ENCODE measurements at places on chromosomes 11 and 22. TPM values are rescaled to one million over a fixed set of nuclear protein-coding genes. Genes with fewer than 3 reads are reported as not detected.

Gene CHRDL2
- 1.6 TPM for total RNA-seq

Gene OR51I1
- total RNA-seq: not detected

Gene SH3BP1
- 0.50 TPM for total RNA-seq

Gene SAA4
- not detected for total RNA-seq

Gene SLC22A8
- not detected for total RNA-seq

Gene C11orf16
- total RNA-seq: not detected

Gene UQCR10
- total RNA-seq: 352 TPM

Gene MMP27
- total RNA-seq: not detected

Gene NARS2
- total RNA-seq: 17.1 TPM

Gene OR52I1
- not detected for total RNA-seq

Gene BIK
- not detected for total RNA-seq

Gene TLCD5
- 8.3 TPM for total RNA-seq

Gene PAFAH1B2
- 71.5 TPM for total RNA-seq

Gene SLC17A6
- not detected for total RNA-seq

Gene LDHAL6A
- total RNA-seq: not detected

Gene ARHGAP8
- 0.30 TPM for total RNA-seq

Gene RTN4RL2
- total RNA-seq: 0.92 TPM

Gene MDK
- total RNA-seq: 8.3 TPM

Gene DDX10
- total RNA-seq: 10.7 TPM

Gene SCN3B
- 3.3 TPM for total RNA-seq

Gene MS4A6E
- total RNA-seq: not detected

Gene OR51B2
- not detected for total RNA-seq

Gene TRIM51
- not detected for total RNA-seq

Gene GAB2
- total RNA-seq: 34.5 TPM

Gene MRGPRD
- not detected for total RNA-seq

Gene C11orf97
- total RNA-seq: not detected

Gene C22orf15
- total RNA-seq: not detected

All from heart right ventricle (tissue), 16 donors.